ENCODE measurements at places on chromosomes 3 and 15.

DNA sequence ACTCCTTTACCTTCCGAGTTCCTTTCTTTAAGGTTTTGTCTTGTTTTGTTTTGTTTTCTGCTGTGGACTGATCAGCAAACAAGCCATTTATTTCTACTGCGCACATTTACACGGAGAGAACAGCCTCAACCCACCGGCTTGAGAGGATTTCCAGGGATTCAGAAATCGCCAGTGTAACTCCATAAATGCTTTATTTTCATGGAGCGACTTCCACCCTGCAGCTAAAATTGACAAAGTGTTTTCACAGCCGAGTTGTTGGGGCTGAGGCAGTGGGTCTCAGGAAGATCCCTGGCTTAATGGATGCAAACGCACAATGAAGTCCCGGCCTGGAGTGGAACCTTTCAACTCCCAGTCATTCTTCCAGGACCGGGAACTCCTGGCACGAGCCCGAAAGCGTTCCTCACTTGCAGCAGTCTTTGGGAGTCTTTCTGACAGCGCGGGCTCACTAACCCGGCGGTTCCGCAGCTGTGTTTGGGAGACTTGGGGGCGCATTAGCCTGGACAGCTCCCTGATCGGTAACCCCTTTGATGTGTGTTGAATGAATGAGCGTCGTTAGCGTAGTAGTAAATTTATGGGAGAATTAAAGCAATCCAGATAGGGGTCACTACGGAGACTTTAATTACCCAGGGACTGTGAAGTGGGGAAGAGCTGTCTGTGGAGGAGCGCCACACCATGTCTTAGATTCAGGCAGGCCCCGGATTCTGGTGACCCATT lies 785 bp upstream of the MYRIP start:
- no peak for DNase-seq

DNA sequence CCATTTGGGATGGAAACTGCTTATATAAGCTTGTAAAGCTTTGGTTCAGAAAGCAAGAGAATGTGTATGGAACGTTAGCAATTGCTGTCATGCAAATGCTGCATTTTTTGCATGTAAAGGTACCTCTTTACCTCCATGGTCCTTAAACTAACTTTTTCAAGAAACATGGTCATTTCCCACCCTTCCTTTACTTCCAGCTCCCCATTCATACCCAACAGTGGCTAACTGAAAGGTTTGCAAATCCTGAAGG lies 84.3 kb downstream of the SMAD3 start:
- DNase-seq = no peak

- no peak for DNase-seq
Measured at GRCh38 chr3:12758025-12758781, 856 bp downstream of the TMEM40 start.

- DNase-seq = no peak
Measured at GRCh38 chr3:27504749-27505148, 20.6 kb upstream of the SLC4A7 start.

DNA sequence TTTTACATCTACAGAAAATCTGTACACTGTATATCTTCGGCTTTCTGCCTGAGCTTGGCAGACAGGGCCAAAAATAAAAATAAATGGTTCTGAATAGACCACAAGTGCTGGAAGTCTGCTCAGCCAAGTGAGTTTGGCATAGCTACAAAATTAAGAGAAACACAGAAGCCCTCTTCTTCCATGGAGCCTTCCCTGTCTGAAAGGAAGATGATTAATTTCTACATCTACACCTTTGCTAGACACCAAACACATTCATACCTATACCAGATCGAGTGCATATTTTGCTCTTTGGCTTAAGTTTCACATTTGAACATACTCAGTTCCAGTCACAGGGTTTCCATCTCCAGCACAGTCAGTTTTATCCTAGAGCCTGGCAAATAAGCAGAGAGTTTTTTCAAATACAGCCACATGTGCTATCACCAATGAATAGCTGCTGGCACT lies 224.6 kb downstream of the GREM1 start:
- no peak for DNase-seq

GRCh38 chr15:51186891-51187290 lies 92.2 kb upstream of the TNFAIP8L3 start:
- no peak for DNase-seq

DNA sequence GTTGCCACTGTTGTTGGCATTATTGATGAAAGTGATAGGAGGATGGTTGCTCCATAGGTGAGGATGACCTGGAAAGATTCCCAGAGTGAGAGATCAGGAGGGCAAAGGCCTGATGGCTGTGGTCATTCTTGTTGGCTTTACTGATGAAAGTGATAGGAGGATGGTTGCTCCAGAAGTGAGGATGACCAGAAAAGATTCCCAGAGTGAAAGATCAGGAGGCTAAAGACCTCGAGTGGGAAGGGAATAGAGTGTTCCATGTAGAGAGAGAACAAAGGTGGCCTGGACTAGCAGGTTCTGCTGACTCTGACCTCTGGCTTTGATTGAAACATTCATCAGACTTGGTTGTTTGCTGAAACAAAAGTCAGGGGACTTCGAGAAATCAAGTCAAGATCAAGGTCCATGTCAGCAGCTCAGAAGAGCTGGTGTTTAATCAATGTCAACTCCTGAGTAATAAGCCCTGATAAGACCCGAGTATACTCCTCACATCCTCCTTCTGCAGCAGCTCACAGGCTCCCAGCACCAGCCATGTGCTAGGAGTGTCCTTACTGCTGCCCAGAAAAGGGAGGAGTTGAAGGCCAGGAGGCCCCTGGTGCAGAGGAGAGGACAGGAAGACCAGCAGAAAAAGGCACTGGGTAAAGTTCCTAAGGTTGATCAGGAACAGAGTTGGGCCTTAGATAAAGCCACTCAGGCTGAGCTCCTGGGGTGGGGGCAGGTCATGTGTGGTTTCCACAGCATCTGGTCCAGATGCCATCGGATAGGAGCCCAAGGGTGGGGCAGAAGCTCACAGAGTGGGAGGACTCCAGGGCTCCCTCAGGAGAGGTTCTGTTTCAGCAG lies 19.9 kb downstream of the CYP8B1 start:
- no peak for DNase-seq

- DNase-seq = no peak
Measured at GRCh38 chr3:87626546-87626945, 350.2 kb upstream of the POU1F1 start.

DNA sequence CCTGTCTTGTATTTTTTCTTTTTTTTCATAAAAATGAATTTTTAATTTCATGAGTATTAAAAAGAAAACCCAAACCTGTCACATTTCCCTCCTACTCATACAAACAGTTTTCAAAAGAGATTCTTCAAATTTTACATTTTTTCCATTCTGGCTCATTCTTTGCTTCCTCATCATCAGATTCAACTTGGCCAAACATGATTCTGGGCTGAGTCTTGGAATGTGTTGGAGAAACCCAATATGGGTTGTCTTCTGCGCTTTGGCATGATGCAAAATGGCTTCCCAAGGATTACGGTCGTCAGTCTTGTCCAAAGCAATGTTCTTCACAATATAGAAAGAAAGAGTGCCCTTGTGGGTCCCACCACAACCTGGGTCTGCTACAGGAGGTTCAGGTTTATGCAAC lies 12.4 kb upstream of the TM4SF4 start:
- DNase-seq = no peak

DNA sequence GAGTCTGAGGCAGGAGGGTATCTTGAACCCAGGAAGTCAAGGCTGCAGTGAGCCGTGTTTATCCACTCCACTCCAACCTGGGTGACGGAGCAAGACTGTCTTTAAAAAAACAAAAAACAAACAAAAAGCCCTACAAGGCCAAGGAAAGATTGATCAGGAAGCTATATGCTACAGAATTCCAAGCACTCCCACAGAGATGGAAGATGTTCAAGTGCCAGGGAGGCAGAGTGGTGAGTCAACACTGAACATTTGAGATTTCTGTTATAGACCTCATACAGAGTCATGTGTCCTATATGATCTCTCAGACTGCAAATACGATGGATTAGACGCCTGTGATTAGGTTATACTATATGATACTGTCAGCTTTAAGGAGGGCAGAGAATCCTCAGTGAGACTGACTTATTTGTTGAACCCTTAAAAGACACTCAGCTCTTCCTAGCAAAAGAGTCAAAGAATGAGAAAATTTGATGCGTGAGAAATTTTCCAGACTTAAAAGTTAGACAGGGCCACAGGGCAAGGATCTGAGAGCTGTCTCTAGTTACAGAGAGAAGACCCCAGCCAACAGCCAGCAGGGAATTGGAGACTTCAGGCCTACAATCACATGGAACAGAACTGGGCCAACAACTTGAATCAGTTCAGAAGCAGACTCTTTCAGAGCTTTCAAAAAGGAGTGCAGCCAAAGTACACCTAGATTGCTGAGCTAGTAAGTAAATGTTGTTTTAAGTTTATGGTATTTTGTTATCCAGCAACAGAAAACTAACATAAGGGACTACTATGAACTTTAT lies 107.6 kb downstream of the PIK3CB start:
- DNase-seq = no peak

GRCh38 chr3:128372281-128372680 lies 94.4 kb downstream of the DNAJB8 start:
- no peak for DNase-seq

DNA sequence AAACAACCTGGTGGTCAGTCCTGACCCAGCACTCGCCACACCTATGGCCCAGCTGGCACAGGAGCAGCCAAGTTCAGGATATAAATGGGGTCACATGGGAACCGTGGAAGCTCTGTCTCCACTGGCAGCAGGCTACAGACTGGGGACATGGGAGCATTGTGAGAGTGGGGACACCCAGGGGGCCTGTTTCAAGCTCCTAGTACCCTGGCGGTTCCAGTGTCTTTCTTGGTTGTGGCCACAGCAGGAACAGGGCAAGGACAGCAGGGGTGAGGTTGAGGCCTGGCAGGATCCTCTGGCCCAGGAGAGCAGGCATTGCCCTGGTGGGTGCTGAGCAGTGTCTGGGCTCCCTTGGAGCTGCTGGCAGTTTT lies 1.9 kb downstream of the CSK start:
- peak; percentile 25 for DNase-seq

DNA sequence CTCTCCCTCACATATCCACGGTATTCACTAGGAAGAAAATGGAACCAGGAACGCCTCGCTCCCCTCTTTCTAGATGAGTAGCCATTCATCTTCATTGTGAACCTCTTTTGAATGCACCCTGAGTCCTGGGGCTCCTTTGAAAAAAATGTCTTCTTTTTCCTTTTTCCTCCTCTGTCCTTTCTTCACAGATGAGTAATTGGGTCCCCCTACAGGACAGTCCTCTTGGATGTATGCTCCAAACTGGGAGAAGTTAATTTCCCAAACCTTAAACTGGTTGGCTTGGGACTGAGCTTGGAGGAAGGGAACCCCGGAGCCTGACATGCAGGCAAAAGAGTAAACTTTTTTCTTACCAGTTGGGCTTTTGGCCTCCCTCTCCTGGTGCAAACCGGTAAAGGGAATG lies 108.8 kb downstream of the DPH6 start:
- no peak for DNase-seq

- no peak for DNase-seq
Measured at GRCh38 chr3:59573911-59574310, 524.1 kb upstream of the CFAP20DC start.

- DNase-seq = no peak
Measured at GRCh38 chr3:79140708-79141107, 627.1 kb downstream of the ROBO1 start.

DNA sequence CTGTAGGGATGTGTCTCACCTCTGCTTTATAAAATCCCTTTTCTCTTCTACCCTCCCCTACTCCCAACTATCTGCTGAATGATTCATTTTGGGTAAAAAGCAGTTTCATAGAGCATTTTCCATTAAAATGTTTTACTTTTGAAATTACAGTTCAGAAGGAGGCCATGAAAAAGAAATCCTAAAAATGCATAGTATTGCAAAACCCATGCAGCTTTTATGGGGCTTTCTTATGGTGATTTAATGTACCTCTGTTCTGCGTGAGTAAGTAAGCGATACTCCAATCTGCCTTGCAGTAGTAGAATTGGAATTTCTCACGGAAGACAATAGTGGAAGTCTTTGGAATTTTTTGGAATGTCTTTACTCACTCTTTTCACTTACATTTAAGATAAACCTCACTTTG lies 111.9 kb downstream of the ARPP21 start:
- DNase-seq = no peak

DNA sequence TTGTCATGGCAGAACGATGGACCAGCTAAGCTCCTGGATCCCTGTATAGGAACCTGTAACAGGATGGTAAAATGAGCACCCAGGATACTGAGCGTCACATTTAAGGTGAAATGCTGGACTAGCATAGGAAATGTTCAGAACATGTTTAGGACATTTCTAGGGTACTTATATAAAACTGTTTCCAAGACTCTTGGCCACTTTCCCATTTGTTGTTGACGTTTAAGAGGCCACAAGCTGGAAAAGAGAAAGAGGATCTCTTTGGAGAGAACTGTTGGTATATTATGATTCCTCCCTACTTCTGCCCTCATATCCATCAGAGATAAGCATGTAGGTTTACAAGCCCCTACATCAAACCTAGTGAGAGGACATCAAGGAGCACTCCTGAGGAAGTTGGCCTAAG lies 57.5 kb downstream of the SCN11A start:
- no peak for DNase-seq

- DNase-seq = no peak
Measured at GRCh38 chr15:37093480-37094332, 6.6 kb downstream of the MEIS2 start.

- DNase-seq = no peak
Measured at GRCh38 chr3:46114323-46114988, 87.2 kb upstream of the XCR1 start.

GRCh38 chr15:77709135-77709886 lies 76.6 kb upstream of the LINGO1 start:
- DNase-seq = no peak

Data from activated CD4-positive, alpha-beta T cell treated with anti-CD3 and anti-CD28 coated beads, Interleukin-2, amount 50 U/mL, for 48 hours (primary cell).